ENCODE measurements at places on chromosomes 5 and 9.

DNA sequence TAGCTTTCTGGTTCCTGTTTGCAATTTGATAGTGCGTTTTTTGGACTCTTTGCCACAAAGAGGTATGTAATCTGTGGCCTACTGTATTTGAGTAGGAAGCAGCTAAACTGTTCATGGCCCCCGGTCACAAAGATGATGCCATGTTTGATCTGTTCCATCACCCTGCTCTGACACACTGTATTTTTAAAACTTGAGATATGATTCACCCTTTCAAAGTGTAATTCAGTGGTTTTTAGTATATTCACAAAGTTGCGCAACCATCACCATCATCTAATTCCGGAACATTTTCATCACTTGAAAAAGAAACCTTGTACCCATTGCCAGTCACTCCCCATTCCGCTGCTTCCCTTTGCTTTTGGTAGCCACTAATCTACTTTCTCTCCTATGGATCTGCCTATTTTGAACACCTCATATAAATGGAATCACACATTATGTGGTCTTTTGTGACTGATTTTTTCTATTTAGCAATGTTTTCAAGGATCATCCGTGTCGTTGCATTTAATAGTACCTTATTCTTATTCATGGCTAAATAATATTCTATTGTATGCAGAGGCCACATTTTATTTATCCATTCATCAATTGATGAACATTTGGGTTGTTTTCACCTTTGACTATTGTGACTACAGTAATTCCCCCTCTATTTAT is 141.6 kb downstream of the NR3C1 start:
- DNase-seq, result no peak

DNA sequence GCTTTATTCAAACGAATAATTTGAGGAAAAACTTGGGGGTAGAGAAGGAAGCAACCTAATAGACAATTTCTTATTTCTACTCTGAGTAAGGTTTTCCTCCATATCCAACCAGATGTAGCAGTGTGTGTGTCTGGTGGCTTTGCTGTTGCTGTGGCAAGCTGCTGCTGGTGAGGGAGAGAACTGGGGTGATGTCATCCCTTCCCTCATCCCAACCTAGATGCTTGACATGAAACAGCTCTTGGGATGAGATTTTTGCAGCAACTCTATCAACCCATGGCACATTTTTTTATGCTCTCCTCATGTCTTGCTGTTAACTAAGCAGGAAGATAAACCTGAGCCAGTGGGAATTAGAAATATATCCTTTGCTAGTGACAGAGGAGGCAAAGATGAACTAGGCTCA is 135.8 kb downstream of the PCSK1 start:
- DNase-seq, result no peak

DNA sequence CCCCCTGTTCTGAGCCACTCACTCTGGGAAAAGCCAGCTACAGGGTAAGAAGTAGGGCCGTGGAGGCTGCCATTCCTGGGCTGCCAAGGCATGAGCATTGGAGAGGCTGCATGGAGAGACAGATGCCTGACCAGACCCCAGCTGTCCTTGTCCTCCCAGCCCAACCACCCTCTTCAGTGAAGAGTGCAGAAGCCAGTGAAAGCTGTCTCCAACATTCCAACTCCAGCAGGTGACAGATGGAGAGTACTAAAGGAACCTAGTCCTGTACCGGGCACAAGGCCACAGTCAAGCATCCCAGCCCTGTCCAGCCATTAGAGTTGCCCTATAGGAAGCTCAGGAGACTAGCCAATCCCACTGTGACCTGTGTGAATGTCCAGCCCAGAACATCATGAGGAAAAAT is 165.1 kb downstream of the DIRAS2 start:
- DNase-seq, result no peak

DNA sequence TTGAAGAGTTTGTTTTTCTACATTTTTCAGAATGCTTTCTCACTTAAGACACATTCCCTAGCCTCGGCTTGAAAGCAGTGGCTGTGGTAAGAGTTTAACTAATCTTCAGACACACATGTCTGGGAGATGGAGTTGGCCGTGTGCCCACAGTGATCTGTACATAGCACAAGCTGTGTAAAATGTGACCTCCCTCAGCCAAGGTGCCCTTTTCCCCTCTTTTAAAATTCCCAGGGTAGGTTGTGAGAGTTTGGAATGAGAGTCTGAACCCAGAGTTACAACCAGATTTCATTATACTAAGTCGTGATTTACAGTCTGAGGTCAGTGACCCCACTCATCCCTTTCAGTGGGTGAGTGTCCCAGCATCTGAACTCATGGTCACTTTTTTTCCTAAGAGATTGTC is 230.4 kb downstream of the DOCK8 start:
- DNase-seq, result no peak

DNA sequence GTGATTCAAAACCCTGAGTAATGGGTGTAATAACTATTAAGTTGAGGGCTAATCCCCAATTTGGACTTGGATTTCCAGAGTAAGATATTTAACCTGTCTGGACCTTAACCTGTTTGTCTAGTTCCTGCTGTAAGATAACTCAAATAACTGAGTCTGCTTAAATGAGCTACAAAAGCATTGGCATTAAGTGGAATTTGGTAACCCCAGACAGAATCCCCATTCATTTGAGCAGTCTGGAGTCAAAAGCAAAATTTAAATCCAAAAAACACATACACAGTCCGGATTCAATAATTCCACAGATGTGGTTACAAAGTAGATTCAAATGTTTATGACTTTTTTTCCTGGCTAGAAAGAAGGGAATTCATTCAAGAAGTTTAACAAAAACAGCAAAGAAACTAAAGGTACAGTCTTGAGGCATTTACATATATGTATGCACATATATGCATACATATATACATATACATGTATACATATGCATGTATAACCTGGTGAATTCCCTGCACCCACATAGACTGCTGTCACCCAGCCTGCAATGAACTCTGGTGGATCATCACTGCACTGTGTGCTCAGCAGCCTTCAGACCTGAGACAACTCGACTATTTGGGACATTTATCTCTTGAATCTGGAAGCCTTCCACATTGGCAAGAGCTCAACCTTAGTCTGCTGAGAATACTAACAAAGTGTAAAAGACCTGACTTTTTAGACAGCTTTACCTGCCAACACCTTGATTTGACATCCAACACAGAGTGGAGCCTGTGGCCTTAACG is 205.4 kb downstream of the LURAP1L start:
- no peak for DNase-seq

Measured in SK-N-MC (cell line).